HFFc6 (cell line): ENCODE measurements at places on chromosomes 4 and X. TPM values are rescaled to one million over a fixed set of nuclear protein-coding genes. Genes with fewer than 3 reads are reported as not detected.

- DNase-seq = no peak
- peak overlapping the region; percentile 59 for H3K27ac ChIP-seq
- no peaks in the 10 kb centered on the region for H3K36me3 ChIP-seq
- peaks cover 53% of the 10 kb centered on the region for H3K4me1 ChIP-seq
- H3K27me3 ChIP-seq = no peaks in the 10 kb centered on the region
Measured at GRCh38 chrX:7318241-7318640, 170.3 kb upstream of the PUDP start.

DNA sequence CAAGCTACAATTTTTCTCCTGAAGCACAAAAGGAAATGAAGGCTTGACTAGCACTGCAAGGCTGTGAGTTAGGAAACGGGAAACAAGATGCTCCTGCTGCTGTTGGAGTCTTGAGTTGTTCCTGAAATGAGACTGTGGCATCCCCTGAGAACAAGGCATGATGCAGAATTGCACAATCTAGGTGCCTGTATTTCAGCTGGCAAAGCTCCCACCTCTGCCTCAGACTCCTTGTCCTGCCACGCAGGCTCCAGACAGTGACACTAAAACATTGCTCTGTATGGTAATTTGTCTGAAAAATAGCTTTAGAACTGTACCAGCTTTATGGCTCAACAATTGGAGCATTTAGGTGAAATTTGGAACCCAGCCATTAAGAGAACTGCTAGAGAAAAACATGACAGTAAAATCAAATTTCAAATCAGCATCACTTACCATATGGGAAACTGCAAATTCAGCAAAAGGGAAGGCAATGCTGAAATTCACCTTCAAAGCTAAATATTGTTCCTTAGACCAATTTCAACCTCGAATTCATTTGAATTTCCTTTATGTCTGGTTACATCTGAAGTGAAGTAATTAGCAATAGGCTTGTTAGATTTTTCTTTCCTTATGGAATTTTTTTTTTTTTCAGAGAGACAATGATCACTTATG is 103.4 kb downstream of the MFAP3L start:
- peaks cover 18% of the 10 kb centered on the region for H3K27me3 ChIP-seq
- peaks cover 8% of the 10 kb centered on the region; the same call in 1 of the 2 replicates for H3K4me1 ChIP-seq
- no peaks in the 10 kb centered on the region for H3K36me3 ChIP-seq

DNA sequence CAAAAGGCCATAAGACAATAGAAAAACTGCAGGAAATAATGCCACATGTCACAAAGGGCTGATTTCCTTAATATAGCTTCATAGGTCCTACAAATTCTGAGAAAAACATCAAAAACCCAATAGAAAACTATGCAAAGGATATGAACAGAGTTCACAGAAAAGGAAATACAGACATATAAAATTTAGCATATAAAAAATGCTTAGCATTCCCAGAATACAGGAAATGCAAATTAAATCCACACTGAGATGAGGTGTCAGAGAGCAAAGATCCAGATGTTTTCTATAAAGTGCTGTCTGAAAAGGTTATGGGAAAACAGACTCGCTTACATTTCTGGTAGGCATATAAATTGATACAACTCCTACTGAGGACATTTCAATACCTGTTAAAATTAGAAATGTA is 33.8 kb downstream of the TXK start:
- H3K4me1 ChIP-seq = no peaks in the 10 kb centered on the region
- no peak overlapping the region for H3K27ac ChIP-seq
- no peak overlapping the region for H3K4me3 ChIP-seq
- no peak for DNase-seq

DNA sequence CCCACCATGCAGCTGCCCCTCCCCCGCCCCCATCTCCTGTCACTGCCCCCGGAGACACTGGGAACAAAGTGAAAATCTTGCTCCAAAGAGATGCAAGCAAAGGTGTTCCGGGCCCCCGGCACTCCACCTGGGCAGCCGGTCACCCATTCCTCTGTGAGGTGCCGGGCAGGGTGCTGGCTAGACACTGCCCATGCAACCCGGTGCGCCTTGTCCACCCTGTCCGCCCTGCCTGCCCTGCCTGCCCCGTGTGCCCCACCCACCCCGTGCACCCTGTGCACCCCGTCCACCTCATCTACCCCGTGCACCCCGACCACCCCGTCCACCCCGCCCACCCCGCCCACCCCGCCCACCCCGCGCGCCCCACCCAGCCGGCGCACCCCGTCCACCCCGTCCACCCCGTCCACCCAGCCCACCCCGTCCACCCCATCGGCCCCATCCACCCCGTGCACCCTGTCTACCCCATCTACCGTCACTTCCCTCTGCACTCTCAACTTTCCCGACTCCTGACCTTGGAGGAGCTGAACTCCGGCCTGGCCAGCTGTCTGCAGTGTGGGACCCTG is 31.9 kb upstream of the FGFR3 start:
- H3K4me1 ChIP-seq = no peaks in the 10 kb centered on the region
- peaks cover 3% of the 10 kb centered on the region; the same call in 1 of the 2 replicates for H3K27me3 ChIP-seq
- DNase-seq = no peak
- H3K27ac ChIP-seq = no peak overlapping the region
- H3K4me3 ChIP-seq = no peak overlapping the region

PDE6B gene
- not detected in 3 replicates for total RNA-seq

GRCh38 chr4:45453258-45453853 is 670.5 kb downstream of the GABRG1 start:
- no peaks in the 10 kb centered on the region for H3K27me3 ChIP-seq
- H3K27ac ChIP-seq = no peak overlapping the region
- no peak overlapping the region for H3K4me3 ChIP-seq

IL3RA gene
- total RNA-seq = not detected in 3 replicates

DNA sequence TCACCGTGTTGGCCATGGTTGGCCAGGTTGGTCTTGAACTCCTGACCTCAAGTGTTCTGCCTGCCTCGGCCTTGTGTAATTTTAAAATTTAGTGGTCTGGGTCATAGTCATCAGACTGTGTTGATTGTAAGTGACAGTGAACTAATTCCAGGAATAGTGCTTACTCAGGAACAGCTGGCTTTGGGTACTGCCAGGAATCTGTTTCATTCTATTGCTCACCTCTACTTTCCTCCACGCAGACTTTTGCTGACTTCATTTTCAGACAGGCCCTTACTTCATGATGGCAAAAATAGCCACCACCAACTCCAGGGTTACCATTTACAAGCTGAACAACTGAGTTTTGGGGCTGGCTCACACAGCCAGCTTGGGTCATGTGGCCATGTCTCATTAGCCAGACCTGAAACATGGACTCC is 54.6 kb downstream of the FNIP2 start:
- peak; percentile 36 for DNase-seq
- H3K4me1 ChIP-seq = peaks cover 74% of the 10 kb centered on the region
- H3K4me3 ChIP-seq = no peak overlapping the region

- H3K36me3 ChIP-seq = 0 out of 2 replicates have a peak, but pooled peaks cover 5% of the 10 kb centered on the region
- no peaks in the 10 kb centered on the region; the same call in 1 of the 2 replicates for H3K27me3 ChIP-seq
- H3K27ac ChIP-seq = no peak overlapping the region
- no peak overlapping the region for H3K4me3 ChIP-seq
- no peaks in the 10 kb centered on the region for H3K4me1 ChIP-seq
- DNase-seq = peak; percentile 32
Measured at GRCh38 chr4:25144870-25145481, 15.3 kb downstream of the SEPSECS start.

- H3K27me3 ChIP-seq = no peaks in the 10 kb centered on the region
- no peaks in the 10 kb centered on the region for H3K4me1 ChIP-seq
- DNase-seq = no peak
- no peaks in the 10 kb centered on the region; the same call in 1 of the 2 replicates for H3K36me3 ChIP-seq
Measured at GRCh38 chr4:11341337-11342043, 87.2 kb downstream of the HS3ST1 start.

SLC6A14 gene
- not detected in 3 replicates for total RNA-seq

DNA sequence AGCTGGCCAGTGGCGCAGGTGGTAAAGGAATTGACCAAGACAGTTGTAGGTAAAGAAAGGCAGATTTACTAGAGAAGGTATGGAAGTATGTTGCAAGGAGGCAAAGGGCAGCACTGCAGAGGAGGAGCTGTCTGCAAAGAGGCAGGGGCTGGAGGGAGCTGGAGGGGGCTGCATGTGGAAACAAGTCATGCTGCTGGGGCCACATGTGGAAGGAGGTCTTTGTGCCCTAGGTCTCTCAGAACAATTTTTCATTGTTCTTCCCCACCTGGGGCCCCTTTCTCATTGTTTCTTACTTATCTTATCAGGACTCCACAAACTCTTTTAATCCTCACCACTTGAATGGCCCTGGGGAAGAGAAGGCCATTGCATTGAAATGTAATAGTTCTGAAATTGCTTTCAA is 144.8 kb upstream of the PLAC1 start:
- H3K4me1 ChIP-seq = no peaks in the 10 kb centered on the region
- no peak overlapping the region for H3K27ac ChIP-seq
- no peak overlapping the region for H3K4me3 ChIP-seq
- H3K36me3 ChIP-seq = no peaks in the 10 kb centered on the region
- H3K27me3 ChIP-seq = no peaks in the 10 kb centered on the region; the same call in 1 of the 2 replicates

- H3K4me1 ChIP-seq = no peaks in the 10 kb centered on the region
- peaks cover 24% of the 10 kb centered on the region for H3K27me3 ChIP-seq
- DNase-seq = no peak
- H3K27ac ChIP-seq = no peak overlapping the region
- no peaks in the 10 kb centered on the region for H3K36me3 ChIP-seq
Measured at GRCh38 chrX:154136627-154137161, 7.3 kb upstream of the OPN1LW start.

DNA sequence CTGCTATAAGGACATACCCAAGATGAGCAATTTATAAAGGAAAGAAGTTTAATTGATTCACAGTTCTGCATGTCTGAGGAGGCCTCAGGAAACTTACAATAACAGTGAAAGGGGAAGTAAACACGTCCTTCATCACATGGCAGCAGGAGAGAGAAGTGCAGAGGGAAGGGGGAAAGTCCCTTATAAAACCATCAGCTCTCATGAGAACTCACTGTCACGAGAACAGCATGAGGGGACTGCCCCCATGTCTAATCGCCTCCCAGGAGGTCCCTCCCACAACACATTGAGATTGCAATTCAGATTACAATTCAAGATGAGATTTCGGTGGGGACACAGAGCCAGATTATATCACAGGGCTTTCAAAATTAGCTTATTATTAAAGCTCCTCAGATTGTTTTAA is 209.5 kb upstream of the PPP3CA start:
- no peaks in the 10 kb centered on the region for H3K36me3 ChIP-seq
- no peaks in the 10 kb centered on the region for H3K4me1 ChIP-seq
- DNase-seq = no peak
- no peak overlapping the region for H3K27ac ChIP-seq
- H3K27me3 ChIP-seq = peaks cover 1% of the 10 kb centered on the region; the same call in 1 of the 2 replicates

DNA sequence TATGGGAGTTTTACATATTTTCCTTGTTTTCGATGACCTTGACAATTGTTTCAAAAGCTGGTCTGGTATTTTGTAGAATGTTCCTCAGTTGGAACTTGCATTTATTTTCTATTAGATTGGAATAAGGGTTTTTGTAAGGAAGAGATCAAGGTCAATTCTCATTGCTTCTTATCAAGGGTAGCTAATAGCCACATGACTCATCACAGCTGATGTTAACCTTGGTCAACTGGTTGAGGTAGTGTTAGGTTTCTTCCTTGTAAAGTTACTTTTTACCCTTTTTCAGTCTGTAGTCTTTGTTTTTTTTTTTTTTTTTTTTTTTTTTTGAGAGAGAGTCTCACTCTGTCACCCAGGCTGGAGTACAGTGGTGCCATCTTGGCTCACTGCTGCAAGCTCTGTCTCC is 257.2 kb downstream of the SNCA start:
- no peak overlapping the region for H3K27ac ChIP-seq
- H3K36me3 ChIP-seq = no peaks in the 10 kb centered on the region
- no peak for DNase-seq

CT45A5 gene
- not detected in 3 replicates for total RNA-seq

RTL9 gene
- 0.18 to 0.48 TPM (median 0.39 TPM) in 3 replicates for total RNA-seq

NIPAL1 gene
- 0.37 and 1.3 TPM in 2 replicates for total RNA-seq

GRIA2 gene
- total RNA-seq = not detected in 3 replicates

DNA sequence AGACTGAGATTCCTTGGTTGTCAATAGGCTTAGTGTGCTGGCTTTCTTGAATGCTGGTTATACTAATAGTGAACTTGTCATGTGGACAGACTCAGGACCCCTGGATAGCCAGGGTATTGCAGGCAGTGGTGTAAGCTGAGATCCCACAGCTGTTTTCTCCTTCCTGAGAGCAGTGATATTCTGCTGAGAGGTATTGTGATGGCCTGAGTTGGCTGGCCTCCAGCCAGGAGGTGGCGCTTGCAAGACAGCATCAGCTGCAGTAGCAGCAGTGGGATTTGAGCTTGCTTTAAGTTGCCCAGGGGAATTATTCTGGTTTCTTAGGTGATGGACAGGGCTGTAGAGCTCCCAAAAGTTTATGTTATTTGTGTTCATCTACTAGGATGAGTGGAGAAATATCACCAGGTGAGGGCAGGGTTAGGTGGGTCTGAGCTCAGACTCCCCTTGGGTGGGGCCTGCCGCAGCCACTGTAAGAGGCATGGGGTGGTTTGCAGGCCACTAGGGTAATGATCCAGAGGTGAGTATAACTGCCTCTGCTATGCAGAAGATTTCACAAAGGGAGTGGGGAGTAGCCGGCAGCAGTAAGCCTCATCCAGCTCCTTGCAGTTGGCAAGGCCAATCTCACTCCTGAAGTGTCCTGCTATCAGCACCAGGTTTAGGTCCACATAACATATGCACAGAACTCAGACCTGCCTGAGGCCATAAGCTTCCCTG is 66.2 kb downstream of the IL15 start:
- peaks cover 11% of the 10 kb centered on the region; the same call in 1 of the 2 replicates for H3K4me1 ChIP-seq
- H3K36me3 ChIP-seq = peaks cover 15% of the 10 kb centered on the region
- H3K27ac ChIP-seq = no peak overlapping the region
- no peak overlapping the region for H3K4me3 ChIP-seq

GRCh38 chr4:15149839-15150592 is 147.7 kb downstream of the CPEB2 start:
- H3K36me3 ChIP-seq = no peaks in the 10 kb centered on the region
- peaks cover 3% of the 10 kb centered on the region for H3K27me3 ChIP-seq
- peak; percentile 73 for DNase-seq
- peaks cover 36% of the 10 kb centered on the region for H3K4me1 ChIP-seq
- H3K4me3 ChIP-seq = no peak overlapping the region
